ENCODE measurements at places on chromosomes 16 and 17.

DNA sequence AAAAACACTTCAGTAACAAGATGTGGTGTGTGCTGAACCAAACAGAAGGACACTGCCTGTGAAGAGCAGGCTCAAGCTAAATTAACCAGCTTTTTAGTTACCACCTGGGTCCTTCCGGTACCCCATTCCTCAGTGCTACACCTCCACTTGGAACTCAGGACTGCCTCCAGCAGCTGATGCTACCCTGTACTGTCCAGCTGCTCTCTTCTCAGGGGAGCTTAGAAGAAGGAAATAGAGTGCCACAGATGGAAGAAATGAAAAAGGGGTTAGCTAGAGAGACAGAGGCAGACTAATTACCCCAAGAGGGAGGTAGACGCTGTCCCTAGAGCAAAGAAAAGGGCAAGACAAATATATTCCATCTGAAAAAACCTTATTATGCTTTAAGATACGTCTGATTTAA is 5.7 kb downstream of the MED13 start:
- DNase-seq, result no peak

DNA sequence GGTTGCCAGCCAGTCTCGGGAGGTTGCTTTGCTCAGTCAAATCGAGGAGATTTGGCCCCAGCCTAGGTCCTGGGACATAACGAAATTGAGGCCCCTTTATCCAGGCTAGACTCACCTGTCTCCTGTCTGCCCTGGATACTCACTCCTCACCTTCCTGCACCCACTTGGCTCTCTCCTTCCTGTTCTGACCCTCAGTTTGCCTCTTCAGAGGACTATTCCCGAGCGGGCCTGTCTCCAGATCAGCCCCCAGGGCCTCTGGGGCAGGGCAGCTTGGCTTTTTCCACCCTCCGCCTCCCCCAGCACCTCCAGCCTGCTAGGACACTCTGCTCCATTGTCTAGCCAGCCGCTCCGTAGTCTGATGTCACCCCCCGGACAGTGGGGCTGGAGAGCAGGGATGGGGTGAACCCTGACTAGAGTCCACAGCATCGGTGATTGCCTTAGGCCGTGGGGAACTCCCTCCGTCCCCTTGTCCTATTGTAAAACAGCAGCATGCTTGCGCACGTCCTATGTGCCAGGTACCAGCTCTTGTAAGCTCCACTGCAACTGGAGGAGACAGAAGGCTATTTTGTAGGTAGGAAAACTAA is 8.8 kb downstream of the WFIKKN2 start:
- DNase-seq, result no peak

GRCh38 chr17:71392715-71393567 is 727.9 kb upstream of the SOX9 start:
- DNase-seq, result no peak

GRCh38 chr17:44113868-44114840 is 9.3 kb downstream of the HDAC5 start:
- no peak for DNase-seq

DNA sequence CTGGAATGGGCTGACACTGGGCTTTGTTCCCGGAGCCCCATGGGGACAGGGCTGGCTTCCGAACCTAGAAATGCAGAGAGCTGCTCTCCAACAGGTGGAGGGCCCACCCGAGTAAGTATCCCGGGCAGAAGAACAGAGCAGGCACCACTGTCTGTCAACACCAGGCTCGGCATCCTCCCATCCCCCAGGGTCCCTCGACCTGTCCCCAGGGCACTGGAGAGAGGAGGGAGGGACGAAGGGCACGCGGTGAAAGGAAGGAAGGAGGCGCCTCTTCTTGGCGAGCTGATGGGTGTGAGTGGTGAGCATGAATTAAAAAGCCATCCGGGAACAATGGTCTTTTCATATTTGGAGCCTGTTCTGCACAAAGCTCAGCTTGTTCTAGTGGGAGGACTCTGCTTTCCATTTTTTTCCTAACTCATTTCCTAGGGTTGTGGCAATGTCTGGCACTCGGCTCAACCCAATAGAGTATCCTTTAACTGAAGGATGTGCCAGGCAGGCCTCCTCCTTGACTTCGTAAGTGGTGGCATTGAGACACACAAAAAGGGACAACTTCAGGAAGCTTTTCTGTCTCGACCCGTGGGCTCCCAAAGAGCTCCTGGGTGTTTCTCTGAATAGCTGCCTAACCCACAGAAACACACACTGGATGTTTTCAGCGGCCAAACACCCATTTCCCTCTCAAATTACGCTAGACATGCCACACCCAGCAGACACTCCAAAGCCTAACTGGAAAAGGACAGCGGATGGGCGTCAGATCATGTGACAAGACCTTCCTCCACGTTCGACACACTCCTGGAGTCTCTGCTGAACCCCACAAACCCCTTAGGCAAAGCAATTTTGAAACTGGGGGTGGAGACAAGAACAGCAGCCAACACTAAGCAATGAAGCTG is 47.7 kb downstream of the ZFHX3 start:
- no peak for DNase-seq

GRCh38 chr16:23829454-23829853 is 6.3 kb upstream of the PRKCB start:
- DNase-seq, result no peak

Data from SW 1271 (cell line).